Testis (tissue), 5 donors: ENCODE measurements at places on chromosomes 3 and 15. TPM values are rescaled to one million over a fixed set of nuclear protein-coding genes. Genes with fewer than 3 reads are reported as not detected.

MME gene
- total RNA-seq = 5.5 TPM

MGLL gene
- total RNA-seq = 18.3 TPM

DIS3L gene
- 51.8 TPM for total RNA-seq

IL20RB gene
- total RNA-seq = 2.0 TPM

DNA sequence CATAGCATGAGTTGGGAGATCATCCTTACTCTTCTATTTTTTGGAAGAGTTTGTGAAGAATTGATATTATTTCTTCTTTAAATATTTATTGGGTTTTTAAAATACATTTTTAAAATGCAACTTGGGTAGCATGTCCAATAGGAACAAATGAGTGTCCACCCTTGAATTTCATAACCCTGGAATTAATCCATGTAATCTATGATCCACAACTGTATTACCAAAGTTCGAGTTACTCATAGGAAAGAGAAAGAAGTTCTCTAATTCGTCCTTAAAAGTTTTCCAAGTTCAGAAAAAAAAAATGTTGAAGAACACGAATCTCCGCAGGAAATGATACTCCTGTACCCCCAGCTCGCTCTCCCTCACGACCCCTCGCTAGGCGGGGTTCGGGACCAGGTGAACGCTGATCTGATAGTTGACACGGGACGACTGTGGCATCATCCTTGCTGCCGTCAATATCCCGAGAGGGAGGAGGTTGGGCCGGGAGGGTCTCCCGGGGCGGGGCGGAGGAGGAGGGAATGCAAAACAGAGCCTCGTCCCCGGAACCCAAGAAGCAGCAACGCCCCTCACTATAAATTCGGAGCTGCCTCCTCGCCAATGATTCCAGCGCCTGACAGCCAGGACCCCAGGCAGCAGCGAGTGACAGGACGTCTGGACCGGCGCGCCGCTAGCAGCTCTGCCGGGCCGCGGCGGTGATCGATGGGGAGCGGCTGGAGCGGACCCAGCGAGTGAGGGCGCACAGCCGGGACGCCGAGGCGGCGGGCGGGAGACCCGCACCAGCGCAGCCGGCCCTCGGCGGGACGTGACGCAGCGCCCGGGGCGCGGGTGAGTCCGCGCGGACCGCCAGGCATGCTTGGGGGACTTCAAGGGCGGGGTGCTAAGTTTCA, at the start of gene AGTR1:
Gene AGTR1 (plus strand): TSS at position 598 of the 884 bp plus-strand sequence. CDS start 43,133 bp downstream, outside the sequence.
- H3K27me3 ChIP-seq = no peaks in the 10 kb centered on the region
- H3K4me1 ChIP-seq = no peaks in the 10 kb centered on the region
- H3K36me3 ChIP-seq = no peaks in the 10 kb centered on the region
- no peak within 1 kb of the TSS for H3K27ac ChIP-seq
- DNase-seq = peak; percentile 69

DNA sequence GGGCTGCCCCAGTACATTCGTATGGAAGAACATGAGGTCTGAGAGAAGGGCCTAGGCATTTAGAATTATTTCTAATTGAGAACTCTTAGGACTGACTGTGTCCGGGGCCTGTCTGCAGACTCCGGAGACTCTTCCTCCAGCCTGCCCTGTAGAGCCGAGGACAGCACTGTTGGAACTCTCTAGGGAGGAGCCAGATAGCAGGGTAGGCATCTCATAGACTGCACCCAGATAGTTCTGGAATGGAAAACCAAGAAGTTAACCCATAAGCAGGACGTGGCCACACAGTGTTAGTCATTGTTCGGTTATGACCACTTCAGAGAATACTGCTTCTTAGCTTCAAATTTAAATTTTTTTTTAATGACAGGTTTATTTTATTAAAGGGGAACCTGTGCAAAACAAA, 59.5 kb downstream of the SNRK start:
- H3K27ac ChIP-seq = no peak overlapping the region
- no peak overlapping the region for H3K4me3 ChIP-seq
- no peak for DNase-seq
- no peaks in the 10 kb centered on the region for H3K36me3 ChIP-seq
- H3K4me1 ChIP-seq = no peaks in the 10 kb centered on the region
- no peaks in the 10 kb centered on the region for H3K27me3 ChIP-seq

DNA sequence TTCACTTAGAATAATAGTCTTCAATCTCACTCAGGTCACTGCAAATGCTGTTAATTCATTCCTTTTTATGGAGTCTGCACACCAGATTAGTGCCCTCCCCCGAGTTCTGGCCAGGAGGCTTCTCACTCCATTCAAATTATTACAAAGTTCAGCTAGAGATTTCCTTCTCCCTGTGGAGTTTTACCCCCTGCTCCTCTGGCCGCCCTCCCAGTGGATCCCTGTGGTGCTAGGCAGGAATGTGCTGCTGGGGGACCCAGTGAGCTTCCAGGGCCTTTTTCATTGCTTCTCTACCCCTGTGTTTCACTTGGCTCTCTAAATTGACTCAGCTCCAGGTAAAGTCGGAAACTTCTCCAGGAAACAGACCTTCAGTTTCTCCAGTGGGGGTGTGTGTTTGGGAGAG, 42.7 kb upstream of the CD200R1L start:
- H3K4me1 ChIP-seq = no peaks in the 10 kb centered on the region
- H3K36me3 ChIP-seq = no peaks in the 10 kb centered on the region
- no peaks in the 10 kb centered on the region for H3K27me3 ChIP-seq
- DNase-seq = no peak
- H3K27ac ChIP-seq = no peak overlapping the region

DNA sequence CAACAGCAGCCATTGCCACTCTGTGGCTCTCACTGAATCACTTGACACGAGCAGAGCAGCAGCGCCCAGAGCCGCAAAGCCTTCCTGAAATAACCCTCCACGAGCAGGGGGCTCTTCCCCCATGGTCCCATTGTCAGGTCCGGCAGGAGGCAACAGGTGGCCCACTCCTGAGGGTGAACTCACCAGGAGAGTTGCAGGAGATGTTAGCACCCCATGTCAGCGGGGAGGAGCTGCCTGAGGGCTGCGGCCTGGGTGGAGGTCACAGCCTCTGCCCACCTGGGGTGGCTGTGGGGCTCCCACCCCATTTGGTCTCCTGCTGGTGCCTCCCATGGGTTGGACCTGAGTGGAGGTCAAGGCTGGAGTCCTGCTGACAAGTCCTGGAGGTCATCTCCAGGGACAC, 12.3 kb upstream of the C3orf22 start:
- H3K27me3 ChIP-seq = no peaks in the 10 kb centered on the region
- no peak overlapping the region for H3K27ac ChIP-seq
- no peak for DNase-seq
- no peaks in the 10 kb centered on the region for H3K36me3 ChIP-seq

- H3K27ac ChIP-seq = no peak overlapping the region
- H3K4me1 ChIP-seq = no peaks in the 10 kb centered on the region
- H3K27me3 ChIP-seq = no peaks in the 10 kb centered on the region
- no peak for DNase-seq
These were observed 408.0 kb downstream of the MECOM start for GRCh38 chr3:169255511-169255910.

DNA sequence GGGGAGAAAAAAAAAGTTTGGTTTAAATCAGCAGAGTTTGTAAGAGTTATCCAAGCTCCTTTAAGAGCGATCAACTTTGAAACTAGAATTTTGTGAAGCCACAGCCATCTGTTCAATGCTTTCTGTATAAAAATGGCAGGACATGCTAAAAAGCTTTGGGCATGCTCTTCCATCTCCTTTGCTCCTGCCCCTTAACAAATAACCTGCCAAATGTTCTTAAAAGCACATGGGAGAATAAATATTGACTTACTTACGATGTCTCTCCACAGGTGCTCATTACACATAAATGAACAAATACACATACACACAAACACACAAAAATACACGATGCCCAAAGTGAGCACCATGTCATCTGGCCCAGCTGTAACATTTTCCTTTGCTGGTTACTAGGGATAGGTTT, 211.8 kb upstream of the DPH6 start:
- no peak for DNase-seq
- no peaks in the 10 kb centered on the region for H3K4me1 ChIP-seq
- H3K4me3 ChIP-seq = no peak overlapping the region
- H3K27me3 ChIP-seq = no peaks in the 10 kb centered on the region
- H3K27ac ChIP-seq = no peak overlapping the region

DNA sequence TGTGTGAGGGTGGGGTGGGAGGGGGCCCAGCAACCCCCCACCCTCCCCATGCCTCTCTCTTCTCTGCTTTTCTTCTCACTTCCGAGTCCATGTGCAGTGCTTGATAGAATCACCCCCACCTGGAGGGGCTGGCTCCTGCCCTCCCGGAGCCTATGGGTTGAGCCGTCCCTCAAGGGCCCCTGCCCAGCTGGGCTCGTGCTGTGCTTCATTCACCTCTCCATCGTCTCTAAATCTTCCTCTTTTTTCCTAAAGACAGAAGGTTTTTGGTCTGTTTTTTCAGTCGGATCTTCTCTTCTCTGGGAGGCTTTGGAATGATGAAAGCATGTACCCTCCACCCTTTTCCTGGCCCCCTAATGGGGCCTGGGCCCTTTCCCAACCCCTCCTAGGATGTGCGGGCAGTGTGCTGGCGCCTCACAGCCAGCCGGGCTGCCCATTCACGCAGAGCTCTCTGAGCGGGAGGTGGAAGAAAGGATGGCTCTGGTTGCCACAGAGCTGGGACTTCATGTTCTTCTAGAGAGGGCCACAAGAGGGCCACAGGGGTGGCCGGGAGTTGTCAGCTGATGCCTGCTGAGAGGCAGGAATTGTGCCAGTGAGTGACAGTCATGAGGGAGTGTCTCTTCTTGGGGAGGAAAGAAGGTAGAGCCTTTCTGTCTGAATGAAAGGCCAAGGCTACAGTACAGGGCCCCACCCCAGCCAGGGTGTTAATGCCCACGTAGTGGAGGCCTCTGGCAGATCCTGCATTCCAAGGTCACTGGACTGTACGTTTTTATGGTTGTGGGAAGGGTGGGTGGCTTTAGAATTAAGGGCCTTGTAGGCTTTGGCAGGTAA, 8.1 kb downstream of the FAM131A start:
- peaks cover 53% of the 10 kb centered on the region for H3K4me1 ChIP-seq
- peak; percentile 92 for DNase-seq
- H3K36me3 ChIP-seq = no peaks in the 10 kb centered on the region
- no peaks in the 10 kb centered on the region for H3K27me3 ChIP-seq
- peak overlapping the region; percentile 68 for H3K27ac ChIP-seq

- H3K4me3 ChIP-seq = no peak overlapping the region
- H3K27ac ChIP-seq = no peak overlapping the region
- no peaks in the 10 kb centered on the region for H3K27me3 ChIP-seq
- no peaks in the 10 kb centered on the region for H3K36me3 ChIP-seq
- DNase-seq = no peak
These were observed 43.7 kb upstream of the TIPARP start for GRCh38 chr3:156630773-156631093.

GRCh38 chr15:47258521-47258920, 458.8 kb upstream of the SEMA6D start:
- H3K4me3 ChIP-seq = no peak overlapping the region
- H3K27me3 ChIP-seq = no peaks in the 10 kb centered on the region
- no peak for DNase-seq
- H3K36me3 ChIP-seq = no peaks in the 10 kb centered on the region

DNA sequence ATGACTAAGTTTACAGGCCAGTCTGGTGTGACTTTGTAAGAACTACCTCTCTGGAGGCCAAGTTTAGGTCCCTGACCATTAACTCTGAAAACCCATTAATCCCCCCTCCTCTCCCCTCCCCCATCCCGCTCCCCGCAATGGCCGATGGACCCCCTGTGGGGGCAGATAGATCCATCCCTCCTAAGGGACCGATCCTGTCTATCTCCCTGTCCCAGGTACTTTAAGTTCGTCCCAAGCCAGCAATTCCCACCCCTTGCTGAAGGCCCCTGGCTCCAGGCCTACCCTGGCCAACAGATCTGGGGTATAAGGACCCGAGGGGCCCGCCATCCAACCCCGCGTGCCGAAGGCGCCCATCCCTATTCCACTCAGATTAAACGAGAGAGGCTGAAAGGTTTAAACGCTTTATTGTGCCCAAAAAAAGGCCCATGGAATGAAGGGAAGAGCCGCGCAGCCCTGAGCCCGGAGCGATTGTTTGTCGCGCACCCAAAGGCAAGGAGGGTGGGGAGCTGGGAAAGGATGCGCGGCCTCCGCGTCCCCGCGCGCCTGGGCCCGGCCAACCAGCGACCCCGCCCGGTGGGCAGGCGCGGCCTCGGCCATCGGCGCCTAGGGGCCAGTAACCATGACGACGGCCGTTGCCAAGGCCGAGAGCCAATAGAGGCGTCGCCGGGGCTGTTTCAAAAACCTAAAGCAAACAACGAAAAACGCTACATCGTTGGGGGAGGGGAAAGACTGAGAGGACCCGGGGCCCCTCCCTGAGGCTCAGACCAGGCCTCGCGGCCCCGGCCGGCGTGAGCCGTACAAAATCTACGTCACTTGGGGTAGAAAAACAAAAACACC, 35.9 kb downstream of the HMCES start:
- no peaks in the 10 kb centered on the region for H3K36me3 ChIP-seq
- DNase-seq = peak; percentile 93
- H3K4me1 ChIP-seq = peaks cover 21% of the 10 kb centered on the region
- peak overlapping the region; percentile 91 for H3K27ac ChIP-seq
- H3K27me3 ChIP-seq = no peaks in the 10 kb centered on the region
- H3K4me3 ChIP-seq = peak overlapping the region; percentile 93

GRCh38 chr3:33006571-33007286, 55.3 kb downstream of the CCR4 start:
- no peaks in the 10 kb centered on the region for H3K4me1 ChIP-seq
- H3K27ac ChIP-seq = no peak overlapping the region
- no peaks in the 10 kb centered on the region for H3K27me3 ChIP-seq
- H3K36me3 ChIP-seq = no peaks in the 10 kb centered on the region
